Bone marrow (tissue), 2 donors: ENCODE measurements at places on chromosomes 3 and 15.

GRCh38 chr3:148202386-148202785, 495.3 kb upstream of the AGTR1 start:
- DNase-seq = peak; percentile 25

DNA sequence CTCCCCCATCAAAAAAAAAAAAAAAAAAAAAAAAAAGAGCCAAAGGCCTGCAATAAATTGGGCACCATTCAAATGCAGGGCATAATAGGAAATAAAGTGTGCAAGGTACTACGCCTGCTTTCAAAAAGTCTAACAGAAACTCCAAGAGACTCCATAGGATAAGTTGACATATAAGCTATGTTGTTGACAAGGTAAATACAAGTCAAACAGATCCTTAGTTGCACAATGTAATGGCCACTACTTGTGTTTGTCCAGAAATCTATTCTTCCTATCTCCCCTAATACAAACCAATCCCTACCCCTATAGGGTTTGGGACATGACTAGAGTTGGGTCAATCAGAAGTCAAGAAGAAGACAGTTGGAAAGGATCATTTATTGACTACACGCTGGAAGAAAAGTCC, 16.0 kb downstream of the MAP4 start:
- DNase-seq = no peak

DNA sequence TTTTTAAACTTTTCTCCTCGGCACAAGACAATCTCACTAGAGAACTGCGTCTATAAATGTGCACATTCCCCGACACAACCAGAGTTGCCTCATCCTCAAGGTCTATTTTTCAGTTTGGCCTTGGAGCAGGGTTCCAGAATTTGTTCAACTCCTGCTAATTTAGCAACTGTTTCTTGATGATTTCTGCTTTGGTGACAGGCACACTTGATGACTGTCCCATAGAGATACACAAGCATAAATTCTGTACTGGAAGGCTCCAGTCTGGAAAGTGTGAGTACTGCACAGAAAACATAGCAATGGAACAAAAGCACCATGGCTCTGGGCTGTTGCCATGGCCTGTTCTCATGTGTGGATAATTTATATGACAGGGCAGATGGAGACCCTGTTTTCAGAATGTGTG, 379.6 kb upstream of the PDZRN3 start:
- no peak for DNase-seq

DNA sequence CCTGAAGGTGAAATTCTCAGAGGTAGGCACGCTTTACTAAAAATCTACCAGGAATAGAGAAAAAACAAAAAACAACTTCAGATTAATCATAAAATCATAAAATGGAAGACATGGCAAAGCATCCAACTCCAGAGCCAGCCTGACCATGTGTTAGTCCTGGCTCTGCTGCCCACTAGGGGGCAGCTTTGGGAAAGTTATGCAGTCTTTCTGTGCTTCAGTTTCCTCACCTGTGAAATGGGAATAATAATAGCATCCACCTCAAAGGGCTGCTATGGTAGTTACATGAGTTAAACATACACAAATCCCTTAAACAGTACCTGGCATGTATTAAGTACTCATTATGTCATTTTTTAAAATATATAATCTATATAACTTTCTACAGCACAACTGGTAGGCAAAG, 52.3 kb downstream of the WNT5A start:
- DNase-seq = no peak

- DNase-seq = no peak
These were observed 4.8 kb downstream of the GNB4 start for GRCh38 chr3:179446501-179446900.

DNA sequence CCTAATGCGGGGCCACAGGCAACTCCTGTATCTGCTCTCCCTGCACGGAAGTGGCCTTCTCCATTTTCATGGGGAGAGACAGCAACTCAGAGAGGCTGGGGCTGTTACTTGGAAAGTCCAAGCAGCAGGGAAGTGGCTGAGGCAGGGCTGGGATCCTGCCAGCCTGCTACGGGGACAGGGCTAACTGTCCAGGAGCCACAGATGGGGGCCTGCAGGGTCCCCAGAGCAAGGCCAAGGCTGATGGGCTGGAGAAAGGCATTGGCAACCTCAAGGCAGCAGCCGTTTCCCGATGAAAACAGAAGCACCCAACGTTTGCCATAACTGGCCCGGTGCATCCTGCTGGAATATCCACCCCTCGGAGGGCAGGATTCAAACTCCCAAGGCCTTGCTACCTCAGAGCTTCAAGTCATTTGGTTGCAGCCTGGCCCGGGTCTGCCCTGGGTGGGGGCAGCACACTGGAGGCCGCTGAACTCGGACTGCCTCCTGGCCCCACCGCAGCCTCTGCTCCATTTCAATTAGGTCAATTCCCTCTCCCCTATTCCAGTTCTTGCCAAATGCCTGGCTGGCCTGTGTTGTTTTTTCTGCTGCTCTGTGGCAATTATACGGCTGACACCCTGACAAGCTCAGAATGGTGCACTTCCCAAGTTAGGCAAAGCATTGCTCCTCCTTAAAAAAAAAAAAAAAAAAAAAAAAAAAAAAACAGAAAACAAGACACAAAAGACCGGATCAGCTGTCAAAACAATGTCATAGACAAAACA, 143.5 kb downstream of the NUP210 start:
- DNase-seq = no peak

GRCh38 chr3:30231277-30232141, 374.9 kb upstream of the TGFBR2 start:
- DNase-seq = no peak
